A549 treated with dexamethasone at 1 μM for 4 hours (cell line): ENCODE measurements at places on chromosomes 1 and 21. TPM values are rescaled to one million over a fixed set of nuclear protein-coding genes. Genes with fewer than 3 reads are reported as not detected.

NEXN gene
- total RNA-seq, result 7.1 to 11.9 TPM (median 9.8 TPM) in 5 replicates

ZNF683 gene
- not detected in 5 replicates for total RNA-seq

PNRC2 gene
- 29.7 to 39.8 TPM (median 36.7 TPM) in 5 replicates for total RNA-seq

CD1D gene
- 0.03 to 0.06 TPM (median 0.05 TPM) in 4 of 5 replicates, not detected in the other for total RNA-seq

RXFP4 gene
- total RNA-seq, result 0.07 TPM in 1 of 5 replicates, not detected in the others

TRIM67 gene
- 0.03 to 0.22 TPM (median 0.11 TPM) in 5 replicates for total RNA-seq

DMBX1 gene
- total RNA-seq, result 0.55 to 1.0 TPM (median 0.87 TPM) in 5 replicates

RASSF5 gene
- total RNA-seq, result 0.77 to 1.1 TPM (median 0.96 TPM) in 5 replicates

ASCL5 gene
- 0.09 to 0.13 TPM (median 0.11 TPM) in 5 replicates for total RNA-seq

SLAMF1 gene
- total RNA-seq, result 0.05 TPM in 1 of 5 replicates, not detected in the others

SPRR5 gene
- not detected in 5 replicates for total RNA-seq

S100A9 gene
- 0.49 to 0.92 TPM (median 0.54 TPM) in 5 replicates for total RNA-seq

FCGR1A gene
- not detected in 5 replicates for total RNA-seq

PFKFB2 gene
- total RNA-seq, result 4.6 to 6.7 TPM (median 5.3 TPM) in 5 replicates

OLIG1 gene
- not detected in 5 replicates for total RNA-seq

RGSL1 gene
- not detected in 5 replicates for total RNA-seq

PAQR6 gene
- total RNA-seq, result 2.4 to 4.7 TPM (median 2.8 TPM) in 5 replicates

GBP4 gene
- total RNA-seq, result 0.01 TPM in 1 of 5 replicates, not detected in the others
